CD4-positive, alpha-beta T cell treated with Interleukin-4 for 4 hours (primary cell): ENCODE measurements at places on chromosomes 13 and 19.

GRCh38 chr19:48484931-48485612 is 15.9 kb downstream of the CYTH2 start:
- DNase-seq = no peak

- no peak for DNase-seq
Measured at GRCh38 chr19:57620673-57621348, 6.8 kb downstream of the ZNF134 start.

GRCh38 chr19:2791876-2792275 is 6.6 kb downstream of the THOP1 start:
- DNase-seq = no peak

GRCh38 chr13:99434258-99434788 is 66.9 kb upstream of the TM9SF2 start:
- peak; percentile 94 for DNase-seq

GRCh38 chr19:45473682-45474605 is 6.1 kb downstream of the FOSB start:
- no peak for DNase-seq

DNA sequence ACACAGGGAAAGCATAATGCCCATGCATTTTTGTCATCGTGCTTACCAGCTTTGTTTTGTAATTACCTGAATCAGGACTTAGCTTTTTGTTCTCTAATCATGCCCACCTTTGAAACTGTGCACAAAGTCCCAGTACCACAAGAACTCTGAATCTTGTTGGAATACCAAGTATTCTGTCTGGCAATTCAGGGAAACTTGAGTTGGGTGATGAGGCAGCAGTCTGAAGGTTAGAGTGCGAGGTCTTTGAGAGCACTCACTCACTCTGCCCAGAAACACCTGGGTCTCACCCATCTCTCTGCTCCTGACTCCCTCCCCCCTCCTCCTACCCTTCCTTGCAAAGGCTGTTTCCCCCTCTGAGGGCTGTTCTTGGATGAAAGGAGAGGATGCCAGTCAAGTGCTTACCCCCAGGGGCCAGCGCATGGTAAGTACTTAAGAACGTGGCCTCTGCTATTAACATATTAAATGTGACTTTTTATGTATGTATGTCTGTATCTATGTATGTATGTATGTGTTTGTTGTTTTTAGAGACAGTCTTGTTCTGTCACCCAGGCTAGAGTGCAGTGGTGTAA is 22.4 kb downstream of the SIPA1L3 start:
- DNase-seq = no peak

DNA sequence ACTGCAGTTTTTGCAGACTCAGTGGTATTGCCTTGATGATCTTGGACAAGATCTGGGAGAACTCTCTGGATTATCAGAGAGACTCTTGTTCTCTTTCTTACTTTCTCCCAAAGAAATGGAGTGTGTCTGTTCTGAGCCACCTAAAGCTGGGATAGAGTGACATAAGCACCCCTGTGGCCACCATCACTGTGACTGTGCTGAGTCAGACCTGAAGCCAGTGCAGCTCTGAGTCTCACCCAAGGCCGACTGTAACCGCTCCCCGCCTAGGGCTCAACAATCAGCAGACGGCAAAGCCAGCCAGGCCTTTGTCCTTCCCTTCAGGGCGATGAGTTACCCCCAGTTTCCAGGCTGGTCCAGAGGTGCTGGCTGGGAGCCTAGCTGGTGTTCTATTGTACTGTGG is 795.6 kb downstream of the UQCRFS1 start:
- DNase-seq = no peak

GRCh38 chr13:102902789-102903347 is 57.0 kb downstream of the ERCC5 start:
- no peak for DNase-seq

GRCh38 chr13:67642657-67643056 is 412.5 kb upstream of the PCDH9 start:
- DNase-seq = no peak

GRCh38 chr19:48381178-48381950 is 10.0 kb downstream of the KDELR1 start:
- no peak for DNase-seq

GRCh38 chr19:40396886-40397567 is 7.0 kb upstream of the HIPK4 start:
- DNase-seq = no peak

- DNase-seq = no peak
Measured at GRCh38 chr13:107713314-107713713, 502.0 kb downstream of the LIG4 start.

DNA sequence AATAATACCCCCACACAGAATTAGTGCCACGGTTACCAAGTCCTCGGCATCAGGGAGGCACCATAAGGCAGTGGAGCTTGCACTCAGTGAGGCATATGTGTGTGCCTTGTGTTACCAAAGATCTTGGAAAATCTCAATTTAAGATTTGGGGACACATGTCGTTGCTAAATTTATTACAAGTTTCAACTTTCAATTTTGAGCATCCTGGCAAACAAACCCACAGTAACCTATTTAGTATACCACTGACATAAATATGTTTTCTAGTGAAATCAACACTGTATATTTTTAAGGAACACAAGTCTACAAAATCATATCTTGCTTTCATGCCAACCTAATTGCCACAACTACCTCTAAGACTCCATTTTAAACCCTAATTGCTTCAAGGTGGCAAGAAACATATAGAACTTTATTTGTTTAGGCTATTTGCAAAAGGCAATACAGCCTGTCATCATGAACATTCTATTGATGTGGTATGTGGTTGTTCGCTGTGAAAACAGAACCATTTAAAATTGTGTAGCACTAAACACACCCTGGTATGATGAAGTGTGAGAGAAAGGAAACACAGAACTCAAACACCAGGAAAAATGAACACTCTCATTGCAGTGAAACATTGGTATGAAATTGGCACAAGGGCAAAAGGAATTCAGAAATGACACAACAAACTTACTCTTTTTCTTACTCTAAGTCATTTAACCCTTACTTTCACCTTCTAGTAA is 531.1 kb downstream of the IRS2 start:
- DNase-seq = no peak

- peak; percentile 77 for DNase-seq
Measured at GRCh38 chr19:18007044-18007916, 690 bp upstream of the ARRDC2 start.

GRCh38 chr13:41004875-41005693 is 14.0 kb downstream of the ELF1 start:
- DNase-seq = peak; percentile 73

- DNase-seq = no peak
Measured at GRCh38 chr13:61286148-61286745, 129.4 kb downstream of the PCDH20 start.

DNA sequence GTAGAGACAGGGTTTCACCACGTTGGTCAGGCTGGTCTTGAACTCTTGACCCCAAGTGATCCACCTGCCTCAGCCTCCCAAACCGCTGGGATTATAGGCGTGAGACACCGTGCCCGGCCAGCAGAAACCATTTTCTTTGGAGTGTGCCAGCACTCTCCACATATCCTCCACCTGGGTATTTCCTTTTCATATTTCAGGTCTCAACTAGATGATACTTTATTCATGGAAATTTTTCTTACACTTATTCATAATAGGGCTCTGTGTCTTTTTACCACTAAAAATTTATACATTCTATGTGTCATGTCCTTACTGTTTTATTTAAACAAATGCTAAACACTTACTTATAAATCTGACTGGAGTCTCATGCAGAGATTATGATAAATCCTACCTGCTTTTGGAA is 305.9 kb downstream of the PCDH20 start:
- DNase-seq = no peak

DNA sequence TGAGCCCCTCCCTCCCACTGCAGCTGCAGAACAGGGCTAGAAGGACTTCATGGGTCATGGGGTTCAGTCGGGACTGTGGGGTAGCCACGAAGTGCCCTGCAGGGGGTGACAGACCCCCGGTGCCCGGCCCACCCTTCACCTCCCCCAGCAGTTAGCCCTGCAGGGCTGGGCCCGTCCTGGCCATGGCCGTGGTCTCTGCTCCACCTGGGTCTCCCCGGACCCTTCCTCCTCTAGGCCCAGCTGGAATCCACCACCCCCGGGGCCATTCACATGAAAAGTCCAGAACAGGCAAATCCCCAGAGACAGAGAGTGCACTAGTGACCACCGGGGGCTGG is 17.3 kb downstream of the MKNK2 start:
- DNase-seq = no peak

DNA sequence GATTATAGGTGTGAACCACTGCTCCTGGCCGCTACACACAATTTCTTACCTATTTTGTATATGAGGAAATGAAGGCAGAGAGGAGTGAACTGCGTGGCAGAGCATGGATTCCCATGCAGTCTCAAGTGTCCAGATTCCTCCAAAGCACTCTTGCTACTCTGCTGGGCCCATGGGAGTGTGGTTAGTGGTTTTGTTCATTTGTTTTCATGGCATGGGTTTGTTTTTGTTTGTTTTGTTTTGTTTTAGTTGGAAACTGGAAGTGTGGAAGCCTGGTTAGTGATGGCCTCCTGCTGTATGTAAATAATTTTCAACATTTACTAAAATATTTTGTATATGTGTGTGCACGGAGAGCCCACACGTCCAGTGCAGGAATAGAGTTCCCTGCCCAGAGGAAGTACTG is 61.3 kb upstream of the LRCH1 start:
- no peak for DNase-seq

DNA sequence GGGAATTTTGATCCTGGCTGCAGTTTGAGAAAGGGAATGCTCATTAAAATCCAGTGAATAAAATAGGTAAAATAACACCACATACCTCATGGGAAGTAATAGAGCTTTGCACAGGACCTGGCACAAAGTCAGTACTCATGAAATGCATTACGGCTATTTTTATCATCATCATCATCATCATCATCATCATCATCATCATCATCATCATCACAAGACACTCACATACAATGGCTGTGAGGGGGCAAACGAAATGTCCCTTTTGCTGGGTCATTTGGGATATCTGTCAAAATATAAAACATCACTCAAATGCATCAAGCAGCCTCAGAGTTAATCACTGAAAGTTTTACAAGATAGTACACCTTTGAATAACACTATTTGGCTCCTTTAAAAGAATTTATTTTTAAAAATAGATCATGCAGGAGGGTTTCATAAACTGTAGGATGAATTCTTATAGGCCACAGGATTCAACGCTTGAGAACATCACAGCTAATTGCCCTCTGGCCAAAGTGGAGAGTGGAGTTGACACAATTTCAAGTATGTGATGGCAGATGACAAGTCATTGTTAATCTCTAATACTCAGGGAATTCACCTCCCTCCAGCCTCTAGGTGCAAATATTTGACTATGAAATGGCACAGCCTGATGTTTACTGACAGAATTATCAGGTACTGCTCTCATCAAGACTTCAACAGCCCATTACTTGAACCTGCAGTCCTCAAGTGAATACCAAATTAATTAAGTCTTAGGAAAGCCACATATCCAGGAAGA is 14.2 kb upstream of the ZNF599 start:
- DNase-seq = no peak

DNA sequence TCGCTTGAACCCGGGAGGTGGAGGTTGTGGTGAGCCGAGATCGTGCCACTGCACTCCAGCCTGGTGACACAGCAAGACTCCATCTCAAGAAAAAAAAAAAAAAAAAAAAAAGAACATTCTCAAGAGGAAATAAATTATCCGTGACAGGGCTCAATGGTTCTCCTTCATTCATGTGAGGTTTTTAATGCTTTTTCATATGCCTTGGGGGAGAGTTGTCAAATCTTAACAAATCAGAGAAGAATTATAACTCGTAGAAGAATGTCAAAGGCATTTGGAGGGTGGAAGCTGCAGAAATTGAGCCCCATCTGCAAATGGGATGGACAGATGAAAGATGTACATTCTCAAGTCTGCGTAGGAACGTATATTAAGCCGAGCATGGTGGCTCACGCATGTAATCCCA is 34.9 kb upstream of the HOMER3 start:
- no peak for DNase-seq

DNA sequence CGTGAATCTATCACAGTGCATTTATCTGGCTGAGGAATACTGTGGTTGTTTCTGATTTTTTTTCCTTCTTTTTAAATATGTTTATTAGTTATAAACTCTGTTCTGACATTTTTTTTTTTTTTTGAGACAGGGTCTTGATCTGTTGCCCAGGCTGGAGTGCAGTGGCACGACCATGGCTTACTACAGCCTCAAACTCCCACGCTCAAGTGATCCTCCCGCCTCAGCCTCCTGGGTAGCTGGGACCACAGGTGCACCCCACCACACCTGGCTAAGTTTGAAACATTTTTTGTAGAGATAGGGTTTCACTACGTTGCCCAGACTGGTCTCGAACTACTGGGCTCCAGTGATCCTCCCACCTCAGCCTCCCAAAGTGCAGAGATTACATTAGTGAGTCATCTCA is 6.6 kb upstream of the NUMBL start:
- DNase-seq = no peak

GRCh38 chr13:113077953-113078901 is 27.4 kb upstream of the F7 start:
- no peak for DNase-seq
